ENCODE measurements at places on chromosomes 16 and 17.

DNA sequence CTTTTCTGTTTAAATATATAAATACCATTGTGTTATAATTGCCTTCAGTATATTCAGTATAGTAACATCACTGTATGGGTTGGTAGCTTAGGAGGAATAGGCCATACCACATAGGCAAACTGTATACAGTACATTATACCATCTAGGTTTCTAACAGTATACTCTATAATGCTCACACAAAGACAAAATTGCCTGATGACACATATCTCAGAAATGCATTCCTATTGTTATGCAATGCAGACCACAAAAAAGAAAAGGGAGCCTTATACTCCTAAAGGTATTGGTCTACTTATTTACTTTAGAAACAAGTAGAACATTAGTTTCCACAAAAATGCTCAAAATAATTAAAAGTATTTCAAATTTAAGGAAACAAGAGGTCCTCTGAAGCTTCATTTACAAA lies 47.9 kb downstream of the SETD6 start:
- no peak for DNase-seq

GRCh38 chr17:82752371-82753200 lies 721 bp downstream of the TBCD start:
- DNase-seq = peak; percentile 23

DNA sequence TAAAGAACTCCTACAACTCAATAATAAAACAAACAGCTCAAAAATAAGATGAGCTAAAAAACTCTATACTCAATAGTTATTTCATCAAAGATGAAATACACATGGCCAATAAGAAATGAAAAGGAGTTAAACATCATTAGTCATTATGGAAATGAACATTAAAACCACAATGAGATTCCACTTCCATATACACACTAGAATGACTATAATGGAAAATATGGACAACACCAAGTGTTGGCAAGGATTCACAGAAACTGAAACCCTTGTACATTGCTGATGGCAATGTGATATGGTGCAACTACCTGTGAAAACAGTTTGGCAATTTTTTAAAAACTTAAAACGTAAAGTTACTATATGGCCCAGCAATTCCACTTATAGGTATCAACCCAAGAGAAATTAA lies 91.4 kb downstream of the GRIN2A start:
- DNase-seq = no peak

GRCh38 chr16:85361441-85362118 lies 249.3 kb upstream of the CIBAR2 start:
- DNase-seq = no peak

GRCh38 chr17:60423865-60424264 lies 1.6 kb downstream of the CHCT1 start:
- no peak for DNase-seq

- DNase-seq = no peak
These were observed 3.3 kb downstream of the TMEM94 start for GRCh38 chr17:75459590-75460267.

DNA sequence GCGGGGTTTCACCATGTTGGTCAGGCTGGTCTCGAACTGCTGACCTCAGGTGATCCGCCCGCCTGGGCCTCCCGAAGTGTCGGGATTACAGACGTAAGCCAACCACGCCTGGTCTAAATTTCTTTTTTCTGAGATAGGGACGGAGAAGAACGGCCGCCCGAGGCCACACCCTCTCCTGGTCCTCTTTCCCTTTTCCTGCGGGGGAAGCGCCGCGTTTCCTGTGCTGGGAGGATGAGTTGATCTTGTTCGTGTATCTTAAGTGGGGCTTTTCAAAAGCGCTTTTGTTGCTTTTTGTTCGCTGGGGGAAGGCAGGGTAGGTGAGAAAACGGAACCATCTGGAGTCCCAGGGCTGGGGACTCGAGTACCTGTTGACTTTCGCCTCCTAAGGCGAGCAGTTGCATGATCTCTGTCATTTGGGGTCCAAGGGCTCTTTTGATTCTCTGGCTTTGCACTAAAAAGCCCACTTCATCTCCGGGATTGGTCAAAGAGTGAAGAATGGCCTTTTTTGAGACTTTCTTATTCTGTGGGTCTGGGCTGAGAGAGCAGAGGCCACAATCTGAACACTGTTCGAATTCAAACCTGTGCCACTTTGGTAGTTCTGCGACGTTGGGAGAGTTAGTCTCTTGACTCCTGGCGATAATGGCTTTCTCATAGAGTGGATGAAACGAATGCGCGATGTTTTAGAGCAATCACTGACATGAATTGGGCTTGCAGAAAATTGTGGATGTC lies 1.3 kb downstream of the FUS start:
- no peak for DNase-seq

- DNase-seq = peak; percentile 85
These were observed 24.9 kb downstream of the ACTG1 start for GRCh38 chr17:81487487-81488275.

All from NCI-H1436 (cell line).